Stimulated activated CD8-positive, alpha-beta memory T cell treated with anti-CD3 and anti-CD28 coated beads, Interleukin-7, amount 100 ng/mL, for 24 hours (primary cell): ENCODE measurements at places on chromosomes 1 and 21.

- DNase-seq: no peak
Observed at GRCh38 chr21:32351428-32351827, 41.4 kb downstream of the URB1 start.

GRCh38 chr1:226226601-226227000, 3.1 kb downstream of the MIXL1 start:
- no peak for DNase-seq

- no peak for DNase-seq
Observed at GRCh38 chr1:179178950-179179349, 50.5 kb downstream of the ABL2 start.

DNA sequence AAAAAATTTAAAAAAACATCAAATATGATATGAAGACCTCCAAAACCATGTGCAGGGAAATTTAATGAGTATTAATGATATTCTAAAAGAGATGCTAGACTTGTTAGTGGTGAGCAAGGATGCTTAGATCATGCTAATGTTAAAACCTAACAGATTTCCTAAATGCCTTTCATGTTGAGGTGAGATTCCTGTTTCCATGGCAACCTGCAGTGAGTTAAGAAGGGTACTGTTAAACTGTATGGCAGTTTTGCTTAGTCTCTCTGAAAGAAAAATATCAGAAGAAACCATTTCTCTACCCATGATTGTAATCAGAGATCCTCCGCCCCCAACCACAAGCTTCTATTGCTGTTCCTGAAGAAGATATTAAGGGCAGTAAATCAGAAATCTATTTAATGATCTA, 321.6 kb upstream of the LRRC7 start:
- DNase-seq: no peak

- DNase-seq: no peak
Observed at GRCh38 chr21:28111151-28111619, 881.5 kb downstream of the LTN1 start.

DNA sequence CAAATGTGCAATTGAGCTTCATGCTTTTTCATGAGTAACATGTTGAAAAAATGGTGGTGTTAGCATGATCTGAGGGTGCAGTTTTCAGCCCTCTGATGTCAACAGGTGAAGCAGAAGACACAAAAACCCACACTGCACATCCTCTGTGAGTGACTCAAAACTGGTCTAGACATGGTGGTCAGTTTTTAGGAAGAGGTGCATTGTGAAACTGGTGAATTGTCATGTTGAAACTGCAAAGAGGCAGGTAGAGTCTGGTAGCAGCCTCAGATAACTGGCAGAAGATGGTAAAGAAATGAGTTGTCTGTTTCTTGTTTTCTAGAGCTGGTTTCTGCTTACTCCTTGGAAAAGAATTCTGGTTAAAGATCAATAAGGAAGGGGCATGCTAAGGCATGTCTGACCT, 97.3 kb upstream of the HMCN1 start:
- DNase-seq: no peak

GRCh38 chr1:2331200-2331544, 60.2 kb downstream of the MORN1 start:
- no peak for DNase-seq

DNA sequence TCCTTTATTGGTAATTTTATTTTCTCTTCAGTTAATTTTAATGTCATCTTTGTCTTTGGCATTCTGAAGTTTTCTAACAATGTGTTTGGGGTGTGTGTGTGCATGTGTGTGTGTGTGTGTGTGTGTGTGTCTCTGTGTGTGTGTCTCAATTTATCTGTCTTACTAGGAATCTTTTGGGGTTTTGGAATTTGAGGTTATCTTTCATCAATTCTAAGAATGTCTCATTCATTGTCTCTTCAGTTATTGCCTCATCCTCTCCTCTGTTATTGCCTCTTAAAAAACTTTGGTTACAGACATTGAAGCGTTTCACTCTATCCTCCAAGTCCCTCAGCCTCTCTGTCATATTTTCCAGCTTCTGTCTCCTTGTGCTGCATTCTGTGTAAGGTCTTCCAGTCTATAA, 18.1 kb upstream of the SAMD13 start:
- DNase-seq: no peak

DNA sequence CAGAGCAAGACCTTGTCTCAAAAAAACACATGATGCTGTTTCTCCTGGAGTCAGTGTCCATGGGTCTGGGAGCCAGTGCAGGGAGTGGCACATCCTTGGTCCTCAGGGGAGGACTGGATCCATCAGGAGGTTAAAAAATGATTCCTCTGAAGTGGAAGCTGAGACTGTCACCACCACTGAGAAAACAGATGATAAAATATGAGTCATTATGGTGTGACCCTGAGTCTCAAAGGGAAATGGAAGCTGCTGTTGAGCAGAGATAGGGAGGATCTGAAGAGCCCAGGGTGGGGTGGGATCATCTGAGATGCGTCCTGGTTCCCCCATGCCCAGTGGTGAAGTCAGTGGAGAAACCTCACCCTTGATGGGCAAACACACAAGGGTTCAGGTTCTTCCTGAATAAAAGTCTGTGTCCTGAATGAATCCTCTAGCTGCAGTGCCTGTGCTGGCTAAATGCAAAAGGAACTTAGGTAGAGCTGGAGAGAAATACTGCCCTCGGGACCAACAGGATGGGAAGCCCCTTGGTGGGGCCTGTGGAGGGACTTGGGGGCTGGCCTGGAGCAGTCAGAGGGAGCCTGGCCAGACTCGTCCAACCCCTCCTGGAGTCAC, 61.6 kb upstream of the TENT5B start:
- DNase-seq: no peak

- DNase-seq: no peak
Observed at GRCh38 chr1:193042766-193043691, 16.1 kb downstream of the UCHL5 start.
